ENCODE measurements at places on chromosomes 13 and 19.

- no peak for DNase-seq
These were observed 189.0 kb upstream of the SOX1 start for GRCh38 chr13:111877906-111878305.

GRCh38 chr13:32038343-32038742 lies 6.8 kb downstream of the FRY start:
- DNase-seq: no peak

GRCh38 chr13:101327871-101328270 lies 88.4 kb downstream of the NALCN start:
- no peak for DNase-seq

- no peak for DNase-seq
These were observed 310.3 kb upstream of the EDNRB start for GRCh38 chr13:78228940-78229339.

DNA sequence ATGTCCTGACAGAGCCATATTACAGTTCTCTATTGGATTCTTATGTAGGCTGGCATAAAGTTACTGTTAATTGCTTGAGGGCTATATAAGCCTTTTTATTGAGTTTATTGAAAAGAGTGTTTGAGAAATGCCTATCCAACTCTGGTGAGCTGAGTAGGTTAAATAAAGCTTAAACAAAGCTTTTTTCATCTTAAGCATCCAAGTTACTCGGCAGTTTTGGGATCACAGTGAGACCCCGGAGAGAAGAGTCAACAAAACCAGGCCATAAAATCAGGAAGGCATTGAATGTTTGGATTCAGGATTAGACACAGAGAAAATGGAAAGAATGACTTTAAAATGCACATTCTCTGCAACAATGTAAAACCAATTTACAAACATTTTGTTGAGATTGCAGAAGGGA lies 588.5 kb downstream of the DACH1 start:
- no peak for DNase-seq

GRCh38 chr19:47075941-47076340 lies 27.5 kb upstream of the TMEM160 start:
- no peak for DNase-seq

- DNase-seq: no peak
These were observed 61.9 kb downstream of the AP1M1 start for GRCh38 chr19:16259385-16260159.

DNA sequence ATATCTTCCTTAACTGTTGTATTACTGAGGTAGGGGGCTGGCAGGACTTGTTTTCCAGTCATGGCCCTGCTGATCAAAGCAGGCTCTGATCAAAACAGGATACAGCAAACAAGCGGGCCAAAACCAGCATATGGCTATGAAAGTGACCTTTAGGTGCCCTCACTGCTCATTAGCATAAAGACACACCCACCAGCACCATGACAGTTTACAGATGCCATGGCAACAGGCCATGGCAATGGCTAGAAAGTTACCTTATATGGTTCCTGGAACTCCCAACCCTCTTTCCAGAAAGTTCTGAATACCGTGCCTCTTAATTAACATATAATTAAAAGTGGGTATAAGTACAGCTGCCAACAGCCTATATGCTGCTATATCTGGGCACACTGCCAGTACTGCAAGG lies 551.4 kb upstream of the SGCG start:
- no peak for DNase-seq

DNA sequence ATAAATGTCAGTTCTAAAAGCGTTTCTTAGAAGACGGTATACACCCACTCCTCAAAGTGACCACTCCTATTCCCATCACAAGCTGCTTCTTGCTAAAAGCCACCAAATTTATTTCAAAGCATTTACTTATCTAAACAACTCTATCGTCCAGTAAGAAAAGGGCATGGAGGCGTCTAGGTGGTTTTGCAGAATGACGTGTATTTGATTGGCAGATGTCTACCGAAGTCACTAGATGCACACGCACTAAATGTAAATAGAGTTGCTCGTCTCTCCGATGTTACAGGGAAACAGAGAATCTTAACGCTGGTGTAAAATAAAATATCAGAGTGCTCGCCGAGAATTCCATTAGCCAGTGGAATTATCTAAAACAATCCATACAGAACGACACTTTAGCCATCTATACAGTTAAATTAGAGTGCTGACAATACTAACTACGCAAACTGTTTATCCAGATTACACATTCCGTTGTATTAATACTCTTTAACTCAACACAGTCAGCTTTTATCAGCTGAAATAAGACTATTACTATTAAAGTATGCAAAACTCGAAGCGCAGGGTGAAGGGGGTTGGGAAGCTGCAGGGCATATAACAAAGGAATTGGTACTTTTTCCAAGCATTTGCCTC lies 1.9 kb downstream of the KLF12 start:
- no peak for DNase-seq

GRCh38 chr19:33641956-33642498 lies 20.3 kb downstream of the CHST8 start:
- DNase-seq: no peak

- DNase-seq: no peak
These were observed 20.2 kb upstream of the CEACAM6 start for GRCh38 chr19:41735071-41735600.

- no peak for DNase-seq
These were observed 705 bp downstream of the STXBP2 start for GRCh38 chr19:7637374-7638256.

GRCh38 chr19:37988758-37989635 lies 82.0 kb downstream of the SIPA1L3 start:
- no peak for DNase-seq

- DNase-seq: no peak
These were observed 1.4 kb downstream of the KASH5 start for GRCh38 chr19:49389406-49389805.

DNA sequence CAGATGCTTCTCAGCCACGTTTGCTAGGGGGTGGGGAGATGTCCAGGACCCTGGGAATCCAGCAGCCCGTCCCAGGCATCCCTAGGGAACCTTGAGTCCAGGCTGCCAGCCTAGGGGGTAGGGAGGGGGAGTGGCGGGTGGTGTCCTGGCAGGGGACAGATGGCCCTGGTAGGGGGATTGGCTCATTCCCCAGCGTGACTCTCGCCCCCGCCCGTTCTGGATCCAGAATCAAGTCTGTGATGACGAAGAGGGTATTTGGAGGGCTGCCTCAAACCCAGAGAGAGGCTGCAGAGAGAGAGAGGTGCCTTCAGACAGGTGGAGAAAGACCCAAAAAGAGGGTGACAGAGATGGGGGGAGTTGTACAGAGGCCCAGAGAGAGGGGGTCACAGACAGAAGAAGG lies 4.1 kb downstream of the SLC17A7 start:
- no peak for DNase-seq

DNA sequence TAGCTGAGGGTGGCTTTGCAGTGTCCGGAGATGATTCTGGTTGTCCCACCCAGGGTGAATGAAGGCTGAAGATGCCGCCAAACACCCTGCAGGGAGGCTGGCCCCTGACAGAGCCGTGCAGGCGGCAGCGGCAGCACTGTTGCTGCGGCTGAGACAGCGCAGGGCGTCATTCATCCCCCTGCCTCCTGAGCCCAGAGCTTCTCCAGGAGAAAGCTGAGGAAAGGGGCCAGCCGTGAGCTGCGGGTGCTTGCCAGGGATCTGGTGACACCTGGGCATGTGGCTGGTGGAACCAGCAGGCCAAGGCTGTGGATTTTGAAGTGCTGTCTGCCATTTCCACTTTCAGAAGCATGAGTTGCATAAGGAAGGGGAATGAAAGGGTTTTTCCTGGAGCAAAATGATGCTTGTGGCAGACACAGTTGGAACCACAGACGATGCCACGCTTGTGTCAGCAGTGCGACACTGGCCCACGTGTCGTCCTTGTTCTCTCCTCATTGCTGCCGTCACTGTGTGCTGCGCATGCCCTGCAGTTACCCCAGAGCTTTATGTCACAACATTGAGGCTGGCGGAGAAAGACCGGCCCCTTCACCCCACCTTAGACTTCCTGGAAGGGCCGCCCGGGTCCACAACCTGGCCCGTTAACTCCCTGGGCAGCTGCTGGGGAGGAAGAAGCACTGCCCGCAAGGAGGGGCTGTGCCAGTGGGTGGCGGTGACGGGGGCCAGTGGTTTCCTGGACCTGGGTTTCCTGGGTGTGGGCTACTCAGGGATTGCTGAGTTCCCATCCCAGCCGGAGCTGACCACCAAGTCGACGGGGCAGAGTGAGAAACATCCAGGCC lies 22.7 kb downstream of the TFDP1 start:
- no peak for DNase-seq

GRCh38 chr13:98485561-98485960 lies 91.3 kb downstream of the STK24 start:
- DNase-seq: no peak

- no peak for DNase-seq
These were observed 19.1 kb downstream of the DNAJC15 start for GRCh38 chr13:43042410-43042921.

DNA sequence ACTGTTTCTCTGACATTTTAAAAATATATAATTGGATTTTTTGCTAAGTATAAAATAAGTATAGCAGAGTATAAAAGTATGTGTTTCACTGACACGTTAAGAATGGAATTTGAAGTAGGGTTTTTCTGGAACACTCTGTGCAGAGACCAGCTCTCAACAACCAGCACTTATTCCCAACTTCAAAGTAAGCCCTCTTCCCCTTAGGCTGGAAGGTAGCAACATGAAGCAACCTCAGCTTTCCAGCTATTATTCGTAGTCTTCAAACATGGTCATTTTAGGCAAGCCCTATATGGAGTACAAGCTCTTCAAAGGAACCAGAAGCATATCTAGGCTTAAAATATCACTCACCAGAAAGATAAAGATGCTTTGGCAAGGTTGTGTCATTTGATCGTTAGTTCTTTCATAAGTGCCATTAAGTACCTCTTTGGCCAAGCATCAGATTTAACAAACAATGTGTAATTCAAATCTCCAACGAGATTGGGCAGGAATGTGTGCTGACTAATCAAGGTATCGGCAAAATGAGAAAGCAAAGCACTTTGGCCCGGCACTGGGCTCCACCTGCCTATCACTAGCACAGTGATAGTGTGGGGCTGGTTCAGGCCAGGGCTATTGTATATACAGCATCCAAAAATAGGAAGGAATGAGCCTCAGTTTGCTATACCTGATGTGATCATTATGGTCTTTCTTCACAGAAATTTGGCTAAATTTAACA lies 95.9 kb upstream of the FREM2 start:
- no peak for DNase-seq

GRCh38 chr13:111555268-111555808 lies 234.9 kb downstream of the TEX29 start:
- DNase-seq: no peak

- no peak for DNase-seq
These were observed 11.2 kb upstream of the GPR12 start for GRCh38 chr13:26771796-26772195.

- DNase-seq: no peak
These were observed 32.2 kb downstream of the SLAIN1 start for GRCh38 chr13:77729502-77730221.

DNA sequence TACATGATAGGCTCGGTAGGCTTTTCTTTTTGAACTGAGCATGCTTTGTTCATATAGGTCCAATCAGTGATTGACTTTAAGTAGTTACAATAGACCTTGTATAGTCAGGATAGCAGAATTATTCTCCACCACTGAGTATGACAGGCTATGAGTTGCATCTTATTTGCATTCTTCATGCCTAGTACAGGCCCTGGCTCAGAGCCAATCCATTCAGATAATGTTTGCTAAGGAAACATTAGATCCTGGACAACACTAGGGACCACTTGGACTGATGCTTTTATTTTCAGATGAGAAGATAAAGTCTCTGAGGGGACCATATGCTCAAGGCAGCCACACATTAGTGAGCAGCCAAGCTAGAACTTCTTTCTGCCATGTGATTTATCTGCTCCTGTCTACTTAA lies 133.9 kb downstream of the KL start:
- no peak for DNase-seq

- no peak for DNase-seq
These were observed 54.0 kb upstream of the IRS2 start for GRCh38 chr13:109840201-109840892.

GRCh38 chr19:50362030-50362412 lies 3.4 kb downstream of the NAPSA start:
- DNase-seq: no peak

DNA sequence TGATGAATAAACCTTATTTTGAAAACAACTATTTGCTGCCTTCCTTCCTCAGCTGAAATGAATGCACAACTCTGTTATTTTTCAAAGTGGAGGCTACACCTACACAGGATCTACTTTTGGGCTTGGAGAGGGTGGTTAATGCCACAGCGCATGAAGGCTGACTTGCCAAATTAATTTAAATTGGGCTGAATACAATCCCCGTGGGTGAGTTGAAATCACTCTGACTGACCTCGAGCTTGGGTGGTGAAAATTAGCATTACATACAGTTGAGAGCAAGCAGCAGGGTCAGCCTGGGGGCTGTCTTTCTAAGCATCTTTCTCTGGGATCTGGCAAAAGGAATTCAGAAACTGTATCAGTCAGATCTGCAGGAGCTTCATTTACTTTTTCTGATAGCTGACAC lies 38.5 kb downstream of the TPT1 start:
- no peak for DNase-seq

GRCh38 chr19:45293682-45294081 lies 29.0 kb downstream of the CKM start:
- no peak for DNase-seq

GRCh38 chr19:38452430-38453366 lies 19.2 kb downstream of the RYR1 start:
- DNase-seq: no peak

DNA sequence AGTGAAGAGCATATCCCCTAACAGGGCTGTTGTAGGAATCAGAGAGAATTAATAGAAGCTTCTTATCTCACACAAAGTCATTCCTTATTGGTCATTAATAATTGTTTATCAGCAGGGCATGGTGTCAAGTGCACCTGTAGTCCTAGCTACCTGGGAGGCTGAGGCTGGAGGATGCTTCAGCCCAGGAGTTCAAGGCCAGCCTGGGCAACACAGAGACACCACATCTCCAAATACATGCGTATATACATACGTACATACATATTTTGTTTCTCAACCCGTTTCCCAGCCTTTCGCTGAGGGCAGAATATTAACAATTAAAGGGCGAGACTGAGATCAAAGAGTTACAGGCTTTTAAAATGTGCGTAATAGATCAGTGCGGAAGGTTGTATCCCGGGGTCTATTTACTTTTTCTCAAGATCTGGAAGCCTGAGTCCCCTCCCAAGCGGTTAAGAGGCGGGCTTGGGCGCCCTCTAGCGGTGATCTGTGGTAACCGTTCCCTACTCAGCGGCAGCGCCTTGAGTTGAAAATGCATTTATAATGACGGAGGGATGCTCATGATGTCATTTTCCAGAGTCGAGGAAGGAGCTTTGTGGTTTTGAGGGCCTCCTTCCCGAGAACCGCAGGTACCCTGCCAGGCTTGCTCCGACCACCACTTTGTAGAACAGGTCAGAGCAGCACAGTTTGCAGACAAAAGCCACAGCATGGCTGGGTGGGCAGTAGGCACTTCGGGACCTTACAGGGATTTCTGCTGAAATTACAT lies 169.6 kb upstream of the GPR12 start:
- DNase-seq: peak; percentile 77

GRCh38 chr19:46205183-46205984 lies 24.2 kb upstream of the IGFL1 start:
- no peak for DNase-seq

GRCh38 chr19:51365965-51366388 lies at the start of gene ETFB:
ETFB (minus strand) TSS chr19:51366388; CDS start chr19:51366326, 62 bp downstream.
- DNase-seq: no peak

GRCh38 chr19:30441011-30441410 lies 68.8 kb downstream of the ZNF536 start:
- DNase-seq: no peak
